A549 treated with AZD2906 at 1 μM for 4 hours (cell line): ENCODE measurements at places on chromosomes 3 and 15. TPM values are rescaled to one million over a fixed set of nuclear protein-coding genes. Genes with fewer than 3 reads are reported as not detected.

The ADAMTS7 gene
- 5.8 to 9.9 TPM (median 8.8 TPM) in 5 replicates for total RNA-seq

The SERINC4 gene
- total RNA-seq = 0.05 to 0.10 TPM (median 0.09 TPM) in 4 of 5 replicates, not detected in the other

The SCAANT1 gene
- not detected in 5 replicates for total RNA-seq

The MYRIP gene
- total RNA-seq = 0.05 TPM in 1 of 5 replicates, not detected in the others

The POTEB gene
- total RNA-seq = not detected in 5 replicates

The SLC22A14 gene
- 0.03 to 0.05 TPM (median 0.05 TPM) in 3 of 5 replicates, not detected in the others for total RNA-seq

The PIGZ gene
- total RNA-seq = 1.2 to 1.7 TPM (median 1.4 TPM) in 5 replicates
